ENCODE measurements at places on chromosomes 5 and 9.

GRCh38 chr5:65805089-65805488, 83.1 kb downstream of the NLN start:
- DNase-seq, result no peak

GRCh38 chr9:133687856-133688761, 50.0 kb downstream of the SARDH start:
- no peak for DNase-seq

DNA sequence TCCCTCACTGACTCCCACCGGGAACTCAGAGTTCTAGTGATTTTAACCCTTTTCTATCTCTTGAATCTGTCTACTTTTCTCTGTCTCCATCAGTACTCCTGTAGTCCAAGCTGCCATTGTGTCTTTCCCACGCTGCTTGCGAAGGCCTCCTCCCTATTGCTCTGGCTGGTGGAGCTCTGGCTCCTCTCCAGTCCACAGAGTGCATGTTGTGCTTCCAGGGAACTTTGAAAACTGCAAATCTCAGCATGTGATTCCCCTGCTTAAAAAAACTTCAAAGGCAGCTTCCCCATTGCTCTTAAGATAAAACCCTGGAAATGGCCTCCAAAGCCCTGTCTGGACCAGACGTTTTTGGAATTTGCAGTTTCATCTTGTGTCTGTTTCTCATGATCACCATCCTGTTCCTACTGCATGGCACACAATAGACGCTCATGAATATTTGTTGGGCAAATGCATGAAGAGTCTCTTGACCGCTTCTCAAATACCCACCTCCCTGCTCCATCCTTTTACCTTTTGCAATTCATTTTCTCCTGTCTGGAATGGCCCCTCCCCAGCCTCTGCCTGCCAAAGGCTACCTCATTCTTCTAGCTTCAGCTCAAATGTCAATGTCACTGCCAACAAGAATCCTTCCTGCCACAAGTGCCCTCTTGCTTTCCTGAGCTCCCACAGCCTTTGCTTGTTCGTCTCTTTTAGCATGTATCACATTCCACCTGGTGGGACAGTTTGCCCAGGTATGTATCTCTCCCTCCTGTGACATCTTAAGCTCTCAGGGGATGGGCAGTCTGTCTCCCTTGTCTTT, 293.2 kb downstream of the ARHGAP26 start:
- no peak for DNase-seq

GRCh38 chr5:151624476-151624875, 33.3 kb upstream of the FAT2 start:
- no peak for DNase-seq

DNA sequence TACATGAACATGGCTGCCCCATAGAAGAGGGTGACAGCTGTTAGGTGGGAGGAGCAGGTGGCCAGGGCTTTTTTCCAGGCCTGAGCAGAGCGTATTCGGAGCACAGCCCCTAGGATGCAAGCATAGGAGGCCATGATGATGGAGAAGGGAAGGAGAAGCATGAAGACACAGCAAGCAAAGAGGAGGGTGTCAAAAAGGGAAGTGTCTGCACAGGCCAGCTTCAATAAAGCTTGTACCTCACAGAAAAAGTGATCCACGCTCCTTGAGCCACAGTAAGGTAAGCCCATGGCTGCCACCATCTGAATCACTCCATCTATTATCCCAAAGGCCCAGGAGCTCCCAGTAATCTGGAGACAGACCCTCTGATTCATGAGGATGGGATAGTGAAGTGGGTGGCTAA, 6.4 kb downstream of the OR2V1 start:
- no peak for DNase-seq

DNA sequence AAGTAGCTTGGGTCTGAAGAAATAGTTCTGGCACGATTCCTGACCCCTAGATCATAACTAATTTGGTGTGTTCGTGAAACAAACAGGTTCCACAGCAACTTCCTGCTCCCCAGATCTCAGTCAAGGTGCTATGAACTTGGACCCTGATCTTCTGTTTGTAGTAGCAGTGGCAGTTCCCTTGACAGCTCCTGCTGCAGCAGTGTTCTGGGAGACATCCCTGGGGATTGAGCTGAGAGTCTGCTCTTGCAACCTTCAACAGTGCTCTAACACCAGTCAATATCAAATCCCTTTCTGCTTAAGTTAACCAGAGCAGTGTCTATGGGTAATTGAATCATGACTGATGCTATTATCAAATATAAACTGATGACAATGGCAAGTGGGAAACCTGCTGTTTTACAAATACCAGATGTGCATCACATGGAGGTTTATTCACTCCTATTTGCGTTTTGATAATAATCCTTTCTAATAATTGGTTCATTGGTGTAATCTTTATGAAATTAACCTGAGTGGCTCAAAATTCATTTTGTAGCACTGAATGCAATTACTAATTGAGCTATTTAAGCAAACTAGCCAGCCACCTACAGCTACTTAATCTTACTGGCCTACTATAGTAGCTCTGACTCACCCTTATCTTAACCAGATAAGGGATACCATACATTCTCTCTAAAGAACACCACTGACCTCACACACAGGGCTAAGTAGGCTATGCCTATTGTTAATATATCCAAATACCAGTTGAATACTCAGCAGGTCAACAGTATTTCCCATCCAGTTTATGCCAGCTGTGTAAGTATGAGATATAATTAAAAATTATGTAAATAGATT, 21.9 kb downstream of the KDM4C start:
- DNase-seq, result no peak

GRCh38 chr5:135030123-135030955, 3.7 kb downstream of the PITX1 start:
- no peak for DNase-seq

- DNase-seq, result no peak
Measured at GRCh38 chr5:65163698-65164097, 318.0 kb downstream of the ADAMTS6 start.

GRCh38 chr9:86187121-86187520, 72.3 kb downstream of the C9orf153 start:
- no peak for DNase-seq

DNA sequence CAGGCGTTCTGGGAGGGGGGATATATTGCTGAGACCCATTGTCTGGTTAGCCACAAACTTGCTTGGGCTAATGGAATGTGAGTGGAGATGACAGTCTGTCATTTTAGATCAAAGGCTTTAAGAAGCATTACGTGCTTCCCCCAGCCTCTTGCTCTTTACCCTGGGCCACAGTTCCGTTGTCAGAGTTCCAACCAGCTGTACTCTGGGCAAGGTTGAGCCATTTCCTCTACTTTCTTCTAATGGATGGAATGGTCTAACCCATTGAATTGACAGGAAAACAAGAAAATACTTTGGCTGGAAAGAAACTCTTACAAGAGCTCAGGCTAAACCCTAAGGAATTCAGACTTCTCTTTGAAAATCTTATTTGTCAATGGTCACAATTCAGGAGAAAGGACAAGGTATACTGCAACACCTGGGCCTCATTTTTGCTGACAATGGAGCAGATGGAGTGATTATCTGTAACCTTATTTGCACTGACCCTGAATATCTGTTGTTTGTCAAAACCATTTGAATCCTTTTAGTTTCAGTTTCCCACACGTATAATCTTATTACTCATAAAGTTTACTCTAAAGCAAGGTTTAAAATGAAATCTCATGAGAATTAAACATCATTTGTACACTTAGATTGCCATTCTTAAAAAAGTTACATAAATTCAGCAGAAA, 231.4 kb downstream of the PDE4D start:
- DNase-seq, result no peak

GRCh38 chr5:96975656-96976055, 39.8 kb downstream of the LNPEP start:
- DNase-seq, result no peak

GRCh38 chr9:91978740-91979414, 28.8 kb upstream of the ROR2 start:
- no peak for DNase-seq

DNA sequence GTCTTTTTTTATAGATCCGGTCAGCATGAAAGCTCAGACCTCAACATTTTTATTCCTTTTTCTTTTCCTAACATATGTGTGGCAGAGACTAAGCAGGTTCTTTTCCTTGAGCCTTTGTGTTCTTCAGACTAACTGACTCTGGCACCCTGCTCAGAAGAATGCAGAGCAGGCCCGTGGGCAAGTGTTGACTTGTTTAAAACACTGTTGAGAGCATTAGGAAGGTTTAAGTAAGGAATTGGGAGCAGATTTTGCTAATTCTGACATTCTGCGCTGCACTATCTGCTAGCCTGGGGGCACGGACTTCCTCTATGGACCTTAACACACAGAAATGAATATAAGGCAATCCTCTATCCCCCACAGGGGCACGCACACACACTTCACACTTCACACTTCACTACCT, 182.5 kb upstream of the PIK3R1 start:
- no peak for DNase-seq

DNA sequence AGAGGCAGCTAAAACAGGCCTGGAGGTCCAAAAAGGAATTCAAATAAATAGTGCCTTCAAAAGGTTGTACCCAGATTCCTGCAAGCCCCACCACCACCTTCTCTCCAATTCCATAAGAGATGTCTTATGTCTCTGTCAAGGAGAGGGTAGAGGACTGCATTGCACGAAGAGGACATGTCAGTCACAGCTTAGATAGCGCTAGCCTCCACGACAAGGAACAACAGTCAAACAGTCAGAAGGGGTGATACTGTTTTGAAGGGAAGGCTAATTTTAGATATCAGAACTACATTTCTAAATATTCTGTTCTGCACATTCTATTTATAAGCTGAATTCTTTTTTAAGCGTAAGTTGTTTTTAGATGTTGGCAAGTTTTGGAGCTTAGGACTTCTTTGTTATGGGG, 34.2 kb downstream of the PLAC8L1 start:
- no peak for DNase-seq

GRCh38 chr9:114775981-114776380, 29.9 kb downstream of the TNFSF15 start:
- no peak for DNase-seq

DNA sequence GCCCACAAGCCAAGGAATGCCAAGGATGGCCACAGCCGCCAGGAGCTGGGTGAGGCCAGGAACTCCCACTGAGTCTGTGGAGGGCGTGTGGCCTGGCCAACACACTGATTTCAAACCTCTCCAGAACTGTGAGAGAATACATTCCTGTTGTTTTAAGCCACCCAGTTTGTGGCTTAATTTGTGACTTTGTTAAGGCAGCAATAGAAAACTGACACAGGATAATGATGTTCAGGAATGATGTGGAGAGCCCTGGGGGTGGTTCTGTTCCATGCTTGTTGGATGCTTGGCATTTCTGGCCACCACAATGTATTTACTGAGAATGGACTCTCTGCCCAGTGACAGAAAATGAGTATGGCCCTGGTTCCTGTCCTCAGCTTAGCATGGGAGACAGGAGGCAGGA, 82.8 kb downstream of the DAP start:
- no peak for DNase-seq

GRCh38 chr9:112332674-112332976, 794 bp downstream of the PTBP3 start:
- DNase-seq, result no peak

DNA sequence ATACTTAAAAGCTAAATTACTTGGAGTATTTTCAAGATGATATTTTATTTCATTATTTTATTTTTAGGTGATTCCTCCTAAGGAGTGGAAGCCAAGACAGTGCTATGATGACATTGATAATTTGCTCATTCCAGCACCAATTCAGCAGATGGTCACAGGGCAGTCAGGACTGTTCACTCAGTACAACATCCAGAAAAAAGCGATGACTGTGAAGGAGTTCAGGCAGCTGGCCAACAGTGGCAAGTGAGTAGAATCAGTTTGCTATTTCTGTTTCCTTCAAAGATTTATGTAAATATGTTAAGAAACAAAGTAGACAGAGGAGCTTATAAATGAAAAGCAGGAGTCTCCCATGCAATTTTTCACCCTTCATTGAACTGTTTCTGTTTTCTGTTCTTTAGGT, 47.8 kb downstream of the KDM4C start:
- DNase-seq, result no peak

DNA sequence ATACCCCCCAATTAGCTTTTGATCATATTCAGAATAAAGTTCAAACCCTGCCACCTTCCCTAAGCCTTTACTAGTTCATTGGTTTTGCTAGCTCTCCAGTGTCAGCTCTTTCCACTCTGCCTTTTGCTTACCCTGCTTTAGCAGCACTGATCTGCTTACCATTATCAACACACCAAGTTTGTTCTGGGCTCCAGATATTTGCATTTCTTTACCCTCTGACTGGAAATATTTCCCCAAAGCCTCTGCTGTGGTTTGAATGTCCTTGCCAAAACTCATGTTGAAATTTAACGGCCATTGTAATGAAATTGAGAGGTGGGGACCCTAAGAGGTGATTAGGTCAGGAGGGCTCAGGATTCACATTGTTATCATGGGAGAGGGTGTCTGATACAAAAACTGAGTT, 99.5 kb downstream of the GCNT1 start:
- DNase-seq, result no peak

DNA sequence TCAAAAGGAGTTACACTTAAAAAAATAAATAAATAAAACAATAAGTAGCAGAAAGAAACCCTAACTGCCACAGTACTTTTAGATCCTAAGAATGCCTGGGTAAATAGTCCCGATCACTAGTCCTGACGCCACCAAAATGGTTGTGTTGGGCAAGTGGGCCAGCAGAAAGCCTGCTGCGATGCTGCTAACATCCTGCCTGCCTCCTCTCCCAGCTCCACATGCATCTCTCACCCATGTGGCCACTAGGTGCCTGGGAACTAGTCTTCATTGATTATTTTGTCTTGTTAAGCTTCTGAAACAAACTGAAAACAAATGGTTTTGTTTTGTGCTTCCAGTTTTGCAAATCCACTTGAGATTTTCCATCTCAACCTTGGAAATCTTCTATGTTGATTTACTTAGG, 54.4 kb upstream of the TRAF1 start:
- DNase-seq, result no peak

DNA sequence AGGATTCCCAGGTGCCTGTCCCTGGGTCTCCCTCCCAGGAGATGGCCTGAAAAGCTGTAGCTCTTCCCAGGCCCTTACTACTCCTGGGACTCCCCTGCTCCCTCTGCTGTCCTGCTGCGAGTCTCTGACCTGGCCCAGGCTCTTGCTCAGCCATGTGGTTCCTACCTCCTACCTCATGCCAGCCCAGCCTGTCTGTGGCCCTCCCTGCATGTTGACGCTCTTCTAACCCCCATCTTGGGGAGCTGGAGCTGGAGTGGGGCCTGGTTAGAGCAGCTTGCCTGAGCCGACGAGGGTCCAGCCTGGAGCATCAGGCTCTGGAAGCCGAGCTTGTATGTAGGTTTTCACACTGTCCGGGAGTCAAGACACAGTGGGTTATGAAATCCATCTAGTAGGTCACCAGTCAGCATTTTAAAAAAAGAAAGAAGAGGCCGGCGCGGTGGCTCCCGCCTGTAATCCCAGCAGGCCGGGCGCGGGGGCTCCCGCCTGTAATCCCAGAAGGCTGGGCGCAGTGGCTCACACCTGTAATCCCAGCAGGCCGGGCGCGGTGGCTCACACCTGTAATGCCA, 244.4 kb downstream of the FANCC start:
- DNase-seq, result no peak

GRCh38 chr9:120490888-120491595, 88.9 kb downstream of the CDK5RAP2 start:
- DNase-seq, result no peak
